ENCODE measurements at places on chromosomes 7 and 10. TPM values are rescaled to one million over a fixed set of nuclear protein-coding genes. Genes with fewer than 3 reads are reported as not detected.

GRCh38 chr10:15067154-15067553 is 21.4 kb downstream of the ACBD7 start:
- no peak for DNase-seq
- no peak overlapping the region for H3K4me3 ChIP-seq
- no peak overlapping the region for H3K27ac ChIP-seq
- H3K27me3 ChIP-seq, result peaks cover 22% of the 10 kb centered on the region
- H3K36me3 ChIP-seq, result no peaks in the 10 kb centered on the region

GRCh38 chr7:100865372-100865911 is 1.7 kb upstream of the TRIP6 start:
- peaks cover 22% of the 10 kb centered on the region for H3K4me1 ChIP-seq
- peaks cover 15% of the 10 kb centered on the region for H3K36me3 ChIP-seq
- DNase-seq, result no peak
- peak overlapping the region; percentile 43 for H3K27ac ChIP-seq

- H3K27ac ChIP-seq, result no peak overlapping the region
- no peaks in the 10 kb centered on the region for H3K36me3 ChIP-seq
- H3K27me3 ChIP-seq, result peaks cover 47% of the 10 kb centered on the region
- no peak overlapping the region for H3K4me3 ChIP-seq
- no peaks in the 10 kb centered on the region for H3K4me1 ChIP-seq
Observed at GRCh38 chr7:1707756-1708595, 37.9 kb downstream of the ELFN1 start.

DNA sequence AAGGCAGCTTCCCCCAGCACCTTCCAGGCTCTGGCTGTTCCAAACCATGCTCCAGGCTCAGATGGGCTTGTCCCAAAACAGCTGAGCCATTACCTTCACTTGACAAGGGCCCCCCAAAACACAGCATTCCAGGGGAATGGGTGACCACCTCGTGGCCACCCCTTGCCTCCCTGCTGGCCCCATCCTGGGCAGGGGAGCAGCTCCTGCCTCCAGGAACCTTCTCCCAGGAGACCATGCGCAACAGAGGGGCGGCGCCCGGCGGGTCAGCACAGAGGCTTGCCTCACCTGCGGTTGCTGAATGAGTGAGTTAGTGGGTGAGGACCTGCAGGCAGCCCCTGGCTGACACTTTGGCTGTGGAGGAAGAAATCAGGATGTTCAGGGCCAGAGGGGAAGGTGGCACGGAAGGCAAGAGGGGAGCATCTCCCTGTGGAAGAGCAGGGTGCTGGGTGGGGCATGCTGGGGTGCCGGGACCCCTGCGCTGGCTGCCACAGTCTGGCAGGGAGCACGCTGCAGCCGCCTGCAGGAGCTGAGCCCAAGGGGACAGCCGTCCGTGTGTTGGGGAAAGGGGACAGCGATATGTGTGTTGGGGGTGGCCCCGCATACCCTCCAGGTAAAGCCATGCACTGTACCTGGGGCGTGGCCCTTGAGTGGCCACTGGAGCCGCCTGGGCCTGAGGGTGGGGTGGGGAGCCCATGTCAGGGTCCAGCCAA is 54.7 kb downstream of the PWWP2B start:
- no peak overlapping the region for H3K4me3 ChIP-seq
- peak overlapping the region; percentile 87 for H3K27ac ChIP-seq
- H3K27me3 ChIP-seq, result no peaks in the 10 kb centered on the region
- peaks cover 46% of the 10 kb centered on the region for H3K4me1 ChIP-seq
- no peak for DNase-seq
- no peaks in the 10 kb centered on the region for H3K36me3 ChIP-seq

PNLIPRP1 gene
- total RNA-seq, result not detected

GPC2 gene
- 12.4 TPM for total RNA-seq

MBL2 gene
- not detected for total RNA-seq
